SHP77 (cell line): ENCODE measurements at places on chromosomes 6 and 20.

DNA sequence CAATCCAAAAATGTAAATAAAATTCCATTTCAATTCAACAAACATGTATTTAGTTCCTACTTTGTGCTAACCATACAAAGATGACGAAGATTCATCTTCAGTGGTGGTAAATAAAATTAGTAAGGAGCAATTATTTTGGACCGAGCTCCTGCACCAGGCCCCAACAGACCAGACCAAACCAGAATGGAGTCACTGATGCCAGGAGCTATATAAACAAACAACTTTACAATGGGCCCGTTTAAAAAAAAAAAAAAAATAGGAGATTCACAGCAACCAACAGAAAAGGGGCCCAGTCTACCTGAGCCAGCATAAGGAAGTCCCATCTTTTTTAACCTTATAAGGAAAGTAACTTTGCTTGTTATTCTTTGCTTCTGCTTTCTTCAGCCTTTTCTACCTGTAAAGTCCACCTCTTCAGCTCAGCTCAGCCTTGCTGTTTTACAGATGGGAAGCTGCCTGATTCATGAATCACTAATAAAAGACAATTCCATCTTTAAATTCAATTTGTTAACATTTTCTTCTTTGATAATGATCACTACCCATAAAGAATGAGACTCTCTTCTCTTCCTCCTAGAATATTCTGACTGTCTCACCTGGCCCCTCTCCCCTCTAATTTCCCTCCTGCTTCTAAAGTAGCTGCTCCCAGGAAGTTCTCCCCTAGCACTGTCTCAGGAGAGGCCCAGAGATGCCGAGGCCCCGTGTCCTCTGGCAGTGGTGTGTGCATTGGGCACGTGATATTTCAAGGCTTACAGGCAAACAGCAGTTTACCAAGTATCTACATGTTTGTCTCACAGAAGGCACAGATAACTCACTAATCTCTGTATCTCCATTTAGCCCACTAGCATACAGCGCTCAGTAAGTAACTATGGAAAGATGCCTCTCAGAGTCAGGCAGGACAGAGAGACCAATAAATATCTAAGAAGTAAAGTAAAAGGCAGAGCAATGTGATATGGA, 8.4 kb downstream of the MBOAT1 start:
- no peak for DNase-seq

DNA sequence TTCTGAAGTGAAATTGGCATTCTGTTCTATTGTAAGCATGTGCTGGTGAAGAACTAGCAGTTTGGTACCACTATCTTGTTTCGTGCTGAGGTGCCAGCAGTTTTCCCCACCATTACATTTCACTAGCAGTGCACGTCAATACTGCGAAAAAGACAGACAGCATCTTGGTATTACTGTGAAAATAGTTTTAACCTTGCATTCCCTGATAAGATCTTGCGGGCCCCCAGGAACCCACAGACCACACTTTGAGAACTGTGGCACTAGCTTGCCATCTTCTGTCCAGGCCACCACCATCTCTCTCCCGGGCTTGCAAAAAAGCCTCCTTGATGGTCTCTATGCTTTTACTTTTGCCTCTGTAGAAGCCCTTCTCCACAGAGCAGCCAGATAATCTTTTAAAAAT, 185.7 kb downstream of the BACH2 start:
- DNase-seq = no peak

DNA sequence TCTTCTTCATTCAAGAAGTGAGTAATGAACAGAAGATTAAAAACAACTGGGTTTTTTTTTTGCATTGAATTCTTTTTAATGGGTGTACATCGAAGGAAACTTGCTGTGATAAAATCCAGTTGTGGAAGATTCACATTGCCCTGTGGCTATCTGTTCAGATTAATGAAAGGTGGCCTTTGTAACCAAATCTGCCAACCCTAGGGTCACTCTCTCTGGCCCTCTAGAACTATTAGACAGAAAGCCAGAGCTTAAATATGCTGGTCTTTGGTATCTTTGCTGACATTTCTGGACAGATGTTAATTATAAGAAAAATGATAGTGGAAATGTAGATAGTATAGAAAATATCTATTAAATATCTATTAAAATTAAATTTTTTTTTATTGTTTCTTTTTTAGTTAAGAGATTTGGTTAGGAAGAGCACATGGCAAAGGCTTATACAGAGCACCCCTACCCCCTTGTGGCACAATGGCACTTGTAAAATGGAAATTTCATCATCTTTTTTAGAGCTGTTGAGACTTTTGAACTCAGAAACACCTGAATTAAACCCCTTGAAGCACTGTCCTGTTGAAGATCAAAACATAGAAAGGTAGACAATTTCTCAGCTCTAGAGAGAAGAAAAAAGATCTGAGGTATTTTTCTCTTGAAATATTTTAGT, 572.5 kb downstream of the PKHD1 start:
- DNase-seq = no peak

- no peak for DNase-seq
Observed at GRCh38 chr6:71721642-71722041, 164.7 kb upstream of the RIMS1 start.

DNA sequence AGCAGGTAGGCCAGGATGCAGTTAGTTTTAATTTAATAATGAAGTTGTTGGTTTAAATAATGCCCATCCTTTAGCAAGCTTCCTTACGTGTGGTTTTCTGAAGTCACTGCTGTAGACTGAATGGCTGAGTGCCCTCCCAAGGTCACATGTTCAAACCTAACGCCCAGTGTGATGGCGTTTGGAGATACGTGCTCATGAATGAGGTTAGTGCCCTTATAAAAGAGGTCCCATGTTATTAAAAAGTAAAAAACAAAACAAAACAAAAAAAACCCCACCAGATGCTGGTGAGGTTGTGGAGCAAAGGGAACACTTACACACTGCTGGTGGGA, 16.3 kb downstream of the LRP11 start:
- peak; percentile 19 for DNase-seq

- DNase-seq = no peak
Observed at GRCh38 chr6:10390495-10391298, 24.2 kb downstream of the TFAP2A start.

GRCh38 chr20:25514747-25515340, 70.5 kb downstream of the NINL start:
- no peak for DNase-seq
